ENCODE measurements at places on chromosomes 3 and 15. TPM values are rescaled to one million over a fixed set of nuclear protein-coding genes. Genes with fewer than 3 reads are reported as not detected.

Gene TPM1
- 746 TPM for total RNA-seq

Gene WNT7A
- total RNA-seq, result not detected

Gene PTX3
- 216 TPM for total RNA-seq

Gene CAPN3
- total RNA-seq, result 2.5 TPM

Gene TMC3
- total RNA-seq, result under 0.01 TPM

Gene PCOLCE2
- 31.6 TPM for total RNA-seq

Gene BMF
- total RNA-seq, result 10.6 TPM

Gene CPLX3
- not detected for total RNA-seq

Gene ATP13A4
- total RNA-seq, result not detected

Gene MEIS2
- 84.0 TPM for total RNA-seq

Gene CADPS
- total RNA-seq, result 0.57 TPM

Gene ANKRD28
- 117 TPM for total RNA-seq

Gene GOLGA8O
- 0.09 TPM for total RNA-seq

Gene FBXO40
- not detected for total RNA-seq

Gene LRRC31
- total RNA-seq, result not detected

Gene AMT
- total RNA-seq, result 3.3 TPM

Gene CHRD
- total RNA-seq, result 4.6 TPM

Gene RGMA
- total RNA-seq, result 6.1 TPM

Gene KLHL18
- total RNA-seq, result 8.5 TPM

Gene GP5
- total RNA-seq, result 0.49 TPM

Gene PRTG
- total RNA-seq, result 0.45 TPM

Gene ACAD9
- total RNA-seq, result 46.0 TPM

Gene TM4SF1
- 299 TPM for total RNA-seq

Gene LMOD3
- not detected for total RNA-seq

Gene CKMT1A
- total RNA-seq, result not detected

Gene PROS1
- 109 TPM for total RNA-seq

Gene GOLGA6A
- total RNA-seq, result not detected

Gene KLF15
- total RNA-seq, result 3.2 TPM

Gene ATP2B2
- not detected for total RNA-seq

Gene TMCC1
- total RNA-seq, result 11.2 TPM

Gene XCR1
- not detected for total RNA-seq

Gene KBTBD13
- total RNA-seq, result not detected

Data from fibroblast of the aortic adventitia (primary cell).